ENCODE measurements at places on chromosomes 1 and 21.

DNA sequence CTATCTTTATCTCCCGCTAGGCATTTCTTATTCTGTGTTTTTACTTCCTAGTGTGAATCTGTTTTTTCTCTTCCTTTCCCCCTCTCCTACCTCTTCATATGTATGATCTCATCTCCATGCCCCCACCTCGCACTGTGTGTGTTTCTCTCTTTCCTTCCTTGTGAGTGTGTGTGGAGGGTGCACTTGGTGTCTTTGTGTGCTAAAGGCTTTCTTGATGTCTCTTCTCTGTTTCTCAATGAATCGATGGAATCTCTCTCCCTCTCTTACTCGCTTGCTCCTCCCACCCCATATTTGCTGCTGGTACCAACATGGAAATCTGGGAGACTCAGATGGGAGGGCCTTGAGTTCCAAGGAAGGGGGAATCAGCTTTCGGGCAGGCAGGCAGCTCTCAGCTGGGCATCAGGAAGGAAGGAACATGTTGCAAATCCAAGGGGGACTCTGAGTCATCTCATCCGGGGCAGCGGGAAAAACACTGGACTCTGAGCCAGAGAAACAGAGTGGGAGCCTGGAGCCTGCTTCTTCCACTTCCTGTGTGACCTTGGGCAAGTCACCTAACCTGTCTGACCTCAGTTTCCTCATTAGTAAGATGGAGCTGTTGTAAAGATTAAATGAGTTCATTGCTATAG lies 147.5 kb downstream of the PTPRU start:
- no peaks in the 10 kb centered on the region for H3K27me3 ChIP-seq
- DNase-seq: no peak
- H3K4me1 ChIP-seq: peaks cover 7% of the 10 kb centered on the region
- H3K27ac ChIP-seq: no peak overlapping the region

DNA sequence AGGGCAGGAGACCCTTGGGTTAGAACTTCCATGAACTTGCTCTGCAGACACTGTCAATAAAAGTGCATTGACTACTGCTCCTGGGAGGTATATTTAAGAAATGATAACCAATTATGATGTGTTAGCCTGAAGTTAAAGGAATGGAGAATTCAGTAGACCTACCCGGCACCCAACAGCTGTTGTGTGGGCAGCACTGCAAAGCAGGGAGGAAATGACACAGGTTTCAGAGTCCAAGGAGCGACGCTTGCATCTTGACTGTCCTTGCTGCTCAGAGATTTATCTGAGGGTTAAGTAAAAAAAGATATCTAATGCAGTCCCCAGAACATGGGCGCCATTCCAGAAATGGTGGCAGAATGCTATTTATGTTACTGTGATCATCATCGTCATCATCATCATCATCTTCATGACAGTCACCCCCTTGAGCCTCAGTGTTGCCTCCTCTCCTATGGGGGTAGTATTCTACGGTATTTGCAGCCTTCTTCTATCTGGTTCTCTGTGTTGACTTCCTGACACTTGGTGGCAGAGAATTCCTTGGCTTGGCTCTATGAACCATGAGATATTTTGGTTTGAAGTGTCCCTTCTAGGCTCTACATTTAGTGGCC lies 225.9 kb downstream of the KAZN start:
- H3K4me3 ChIP-seq: no peak overlapping the region
- DNase-seq: no peak
- H3K4me1 ChIP-seq: no peaks in the 10 kb centered on the region
- H3K27me3 ChIP-seq: no peaks in the 10 kb centered on the region
- no peaks in the 10 kb centered on the region for H3K36me3 ChIP-seq

GRCh38 chr1:8362701-8363101 lies 44.8 kb downstream of the SLC45A1 start:
- H3K4me1 ChIP-seq: no peaks in the 10 kb centered on the region
- H3K4me3 ChIP-seq: no peak overlapping the region
- no peaks in the 10 kb centered on the region for H3K27me3 ChIP-seq
- no peak for DNase-seq

- H3K27ac ChIP-seq: no peak overlapping the region
- H3K27me3 ChIP-seq: no peaks in the 10 kb centered on the region
- H3K4me1 ChIP-seq: no peaks in the 10 kb centered on the region
- H3K36me3 ChIP-seq: peaks cover 52% of the 10 kb centered on the region
Measured at GRCh38 chr1:12342401-12343003, 112.7 kb downstream of the VPS13D start.

GRCh38 chr1:161096530-161096929 lies 1.6 kb upstream of the KLHDC9 start:
- H3K27ac ChIP-seq: no peak overlapping the region
- no peak overlapping the region for H3K4me3 ChIP-seq
- H3K4me1 ChIP-seq: peaks cover 12% of the 10 kb centered on the region
- DNase-seq: no peak

GRCh38 chr1:238123201-238123600 lies 232.5 kb upstream of the ZP4 start:
- H3K4me3 ChIP-seq: no peak overlapping the region
- DNase-seq: no peak
- no peaks in the 10 kb centered on the region for H3K36me3 ChIP-seq

DNA sequence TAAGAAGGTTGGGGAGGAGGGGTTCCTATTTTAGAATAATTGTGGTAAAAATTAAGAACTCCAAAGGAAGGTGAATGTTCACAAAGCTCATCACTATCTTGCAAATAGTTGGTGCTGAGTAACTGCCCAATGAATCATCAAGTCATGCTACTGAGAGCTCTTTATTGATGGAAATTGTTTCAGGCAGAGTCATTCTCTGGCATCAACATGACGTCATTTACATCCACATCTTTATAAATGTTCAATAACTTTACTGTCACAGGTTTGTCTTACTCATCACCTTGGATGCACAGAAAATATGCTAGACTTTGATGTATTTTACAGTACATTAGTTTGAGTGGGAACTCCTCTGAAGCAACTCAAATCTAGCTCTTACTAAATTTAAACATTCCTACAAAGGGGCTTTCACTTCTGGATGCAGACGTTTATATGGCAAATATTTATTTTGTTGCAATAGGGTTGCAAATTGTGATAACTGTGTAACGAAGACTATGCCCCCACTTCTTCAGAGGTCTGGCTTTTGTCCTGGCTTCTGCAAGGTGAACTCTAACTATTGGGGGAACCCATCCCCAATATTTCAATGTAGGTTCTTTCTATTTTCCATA lies 273.7 kb upstream of the AJAP1 start:
- H3K36me3 ChIP-seq: no peaks in the 10 kb centered on the region
- H3K4me3 ChIP-seq: no peak overlapping the region
- no peaks in the 10 kb centered on the region for H3K4me1 ChIP-seq
- DNase-seq: no peak
- no peaks in the 10 kb centered on the region for H3K27me3 ChIP-seq

- H3K27ac ChIP-seq: no peak overlapping the region
- no peak for DNase-seq
- no peaks in the 10 kb centered on the region for H3K36me3 ChIP-seq
Measured at GRCh38 chr1:14853518-14853917, 255.0 kb downstream of the KAZN start.

GRCh38 chr1:213670692-213671023 lies 317.1 kb upstream of the PROX1 start:
- no peak overlapping the region for H3K27ac ChIP-seq
- no peaks in the 10 kb centered on the region for H3K4me1 ChIP-seq
- no peaks in the 10 kb centered on the region for H3K27me3 ChIP-seq
- DNase-seq: no peak
- no peaks in the 10 kb centered on the region for H3K36me3 ChIP-seq

DNA sequence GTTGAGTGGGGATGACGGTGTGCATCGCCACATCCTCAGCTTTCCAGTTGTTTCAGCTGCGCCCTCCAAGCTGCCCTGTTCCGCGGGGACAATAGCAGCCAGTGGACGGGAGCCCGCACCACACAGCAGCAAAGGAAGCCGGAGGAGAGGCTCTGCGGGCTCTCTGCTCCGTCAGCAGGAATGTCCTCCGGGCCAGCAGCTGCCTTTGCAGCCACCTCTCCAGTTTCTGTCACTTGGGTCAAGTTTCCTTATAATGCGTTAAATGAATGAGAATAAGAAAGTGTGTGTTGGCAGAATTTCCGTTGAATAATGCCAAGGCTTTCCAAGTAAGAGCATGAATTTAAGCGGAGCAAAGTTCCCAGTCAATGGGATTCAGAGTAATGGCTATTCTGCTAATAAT lies 263.3 kb downstream of the KIF26B start:
- H3K36me3 ChIP-seq: no peaks in the 10 kb centered on the region
- H3K4me3 ChIP-seq: no peak overlapping the region
- DNase-seq: no peak
- H3K4me1 ChIP-seq: no peaks in the 10 kb centered on the region
- H3K27me3 ChIP-seq: peaks cover 14% of the 10 kb centered on the region

DNA sequence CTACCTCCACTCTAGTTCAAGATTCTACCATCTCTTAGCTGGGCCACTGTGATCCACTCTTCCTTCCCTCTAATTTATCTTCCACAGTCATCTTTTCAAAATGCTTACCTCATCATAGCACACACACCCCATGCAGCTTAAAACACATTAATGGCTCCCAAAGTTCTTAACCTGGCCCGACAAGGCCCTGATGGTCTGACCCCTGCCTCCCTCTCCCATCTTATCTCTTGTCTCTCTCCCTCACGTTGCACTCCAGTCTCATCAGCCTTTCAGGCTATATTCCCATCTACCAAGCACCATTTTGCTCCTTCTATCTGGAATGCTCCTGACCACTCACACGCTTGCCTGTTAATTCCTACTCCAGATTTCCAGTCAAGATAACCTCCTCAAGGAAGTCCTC lies 2.5 kb upstream of the ZBTB8A start:
- no peak overlapping the region for H3K27ac ChIP-seq
- peaks cover 3% of the 10 kb centered on the region for H3K36me3 ChIP-seq
- H3K4me1 ChIP-seq: peaks cover 7% of the 10 kb centered on the region
- no peak overlapping the region for H3K4me3 ChIP-seq

- peak overlapping the region; percentile 40 for H3K27ac ChIP-seq
- H3K4me3 ChIP-seq: no peak overlapping the region
- no peaks in the 10 kb centered on the region for H3K36me3 ChIP-seq
- H3K4me1 ChIP-seq: peaks cover 17% of the 10 kb centered on the region
- DNase-seq: no peak
Measured at GRCh38 chr1:117838911-117839310, 90.5 kb downstream of the GDAP2 start.

- H3K4me3 ChIP-seq: no peak overlapping the region
- 0 out of 2 replicates have a peak, but pooled peaks cover 4% of the 10 kb centered on the region for H3K36me3 ChIP-seq
- H3K4me1 ChIP-seq: peaks cover 11% of the 10 kb centered on the region
- H3K27me3 ChIP-seq: no peaks in the 10 kb centered on the region
- no peak overlapping the region for H3K27ac ChIP-seq
Measured at GRCh38 chr1:159929155-159930051, 4.1 kb upstream of the TAGLN2 start.

GRCh38 chr1:69737527-69738185 lies 169.9 kb downstream of the LRRC7 start:
- H3K27ac ChIP-seq: no peak overlapping the region
- no peak overlapping the region for H3K4me3 ChIP-seq
- H3K36me3 ChIP-seq: no peaks in the 10 kb centered on the region
- no peaks in the 10 kb centered on the region for H3K4me1 ChIP-seq
- no peak for DNase-seq
- no peaks in the 10 kb centered on the region for H3K27me3 ChIP-seq

DNA sequence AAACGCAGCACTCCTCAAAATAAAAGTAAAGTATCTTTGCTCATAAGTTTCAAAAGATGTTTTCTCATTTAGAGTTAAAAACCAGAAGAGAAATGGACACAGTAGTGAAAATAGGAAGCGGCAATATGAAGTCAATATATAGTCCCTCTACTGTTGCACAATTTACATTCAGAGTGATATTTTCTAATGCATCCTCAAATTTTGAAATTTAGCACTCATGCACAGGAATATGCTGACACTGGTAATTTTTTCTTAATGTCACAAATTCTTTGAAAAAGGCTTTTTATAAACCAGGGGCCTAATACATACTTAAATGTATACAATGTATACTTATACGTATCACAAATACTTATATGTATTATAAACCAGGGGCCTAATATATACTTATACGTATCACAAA lies 19.5 kb downstream of the ST7L start:
- H3K27ac ChIP-seq: no peak overlapping the region
- no peaks in the 10 kb centered on the region for H3K27me3 ChIP-seq
- no peak for DNase-seq
- no peaks in the 10 kb centered on the region for H3K4me1 ChIP-seq
- H3K4me3 ChIP-seq: no peak overlapping the region
- peaks cover 51% of the 10 kb centered on the region for H3K36me3 ChIP-seq

DNA sequence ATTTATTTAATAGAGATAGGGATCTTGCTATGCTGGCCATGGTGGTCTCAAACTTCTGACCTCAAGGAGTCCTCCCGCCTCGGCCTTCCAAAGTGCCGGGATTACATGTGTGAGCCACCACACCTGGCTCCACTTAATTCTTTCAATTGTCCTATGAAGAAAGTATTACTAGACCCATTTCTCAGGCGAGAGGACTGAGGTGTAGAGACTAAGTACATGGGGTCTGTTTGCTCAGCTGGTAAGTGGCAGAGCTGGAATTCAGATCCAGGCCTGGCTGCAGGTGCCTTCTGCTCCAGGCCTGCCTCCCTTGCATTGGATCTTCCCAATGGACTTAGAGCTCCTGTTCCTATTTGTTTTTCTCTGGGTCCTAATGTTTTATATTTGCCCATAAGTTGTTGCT lies 55.5 kb downstream of the HTR6 start:
- H3K4me1 ChIP-seq: no peaks in the 10 kb centered on the region
- no peak overlapping the region for H3K4me3 ChIP-seq
- DNase-seq: no peak
- no peaks in the 10 kb centered on the region for H3K36me3 ChIP-seq

DNA sequence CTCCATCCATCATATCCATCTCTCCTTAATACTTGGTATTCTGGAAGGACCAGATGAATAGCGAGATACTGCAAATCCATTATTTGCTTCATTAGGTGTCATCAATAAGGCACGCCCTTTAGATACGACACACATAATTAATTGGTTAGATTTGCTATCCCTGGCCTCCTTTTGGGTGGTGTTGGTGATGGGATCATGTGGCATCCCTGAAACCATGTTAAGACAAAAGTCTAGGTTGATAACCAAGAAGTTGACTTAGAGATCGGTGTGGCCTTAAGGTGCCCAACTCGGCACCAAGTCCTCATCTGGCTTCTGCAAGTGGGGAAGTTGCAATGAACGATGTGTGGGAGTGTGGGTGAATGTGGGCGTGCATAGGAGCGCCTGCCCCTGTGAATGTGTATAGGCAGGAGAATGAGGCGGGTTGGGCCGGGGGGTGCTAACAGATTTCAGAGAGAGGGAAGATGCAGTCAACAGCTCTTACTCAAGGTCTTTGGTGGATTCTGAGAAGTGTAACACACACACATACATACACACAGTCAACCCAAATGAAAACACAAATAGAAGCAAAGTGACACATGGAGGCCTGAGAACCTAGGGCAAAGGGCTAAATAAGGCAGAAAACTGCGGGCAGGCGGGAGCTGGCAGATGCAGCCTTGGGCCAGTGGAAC lies 415.7 kb upstream of the ESRRG start:
- no peaks in the 10 kb centered on the region for H3K27me3 ChIP-seq
- no peak overlapping the region for H3K27ac ChIP-seq
- H3K4me1 ChIP-seq: no peaks in the 10 kb centered on the region
- no peak overlapping the region for H3K4me3 ChIP-seq
- no peaks in the 10 kb centered on the region for H3K36me3 ChIP-seq

Measured in RWPE2 (cell line).